ENCODE measurements at places on chromosomes 1 and 21. TPM values are rescaled to one million over a fixed set of nuclear protein-coding genes. Genes with fewer than 3 reads are reported as not detected.

The CCDC185 gene
- total RNA-seq, result not detected

The DIP2A gene
- 19.0 TPM for total RNA-seq

The CZIB gene
- total RNA-seq, result 43.4 TPM

The SZT2 gene
- 27.6 TPM for total RNA-seq

The CHRNB2 gene
- total RNA-seq, result not detected

- DNase-seq, result no peak
- H3K4me3 ChIP-seq, result no peak overlapping the region
- H3K27me3 ChIP-seq, result no peaks in the 10 kb centered on the region
- peaks cover 9% of the 10 kb centered on the region for H3K4me1 ChIP-seq
These were observed 105.7 kb downstream of the SYF2 start for GRCh38 chr1:25126562-25126961.

DNA sequence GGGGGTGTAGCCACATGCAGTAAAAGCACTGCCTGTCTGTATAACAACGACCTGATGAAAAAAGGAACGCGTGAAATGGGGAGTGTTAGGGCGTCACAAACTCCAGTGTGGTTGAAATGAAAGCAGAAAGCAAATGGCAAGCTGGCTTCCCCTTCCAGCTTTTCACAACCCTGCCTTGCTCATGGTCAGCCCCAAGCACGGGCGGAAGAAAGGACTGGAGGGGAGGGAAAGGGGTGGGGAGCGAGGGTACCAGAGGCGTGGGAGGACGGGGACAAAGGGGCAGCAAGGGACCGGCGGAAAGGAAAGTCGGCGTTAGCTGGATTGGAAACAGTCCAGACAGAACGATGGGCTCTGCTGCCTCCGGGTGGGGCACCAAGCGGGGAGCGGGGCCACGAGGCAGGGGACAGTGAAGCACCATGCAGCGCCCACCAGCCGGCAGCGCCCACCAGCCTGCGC, 9.6 kb downstream of the VPS26C start:
- H3K4me1 ChIP-seq, result peaks cover 39% of the 10 kb centered on the region
- peak; percentile 56 for DNase-seq
- peaks cover 30% of the 10 kb centered on the region for H3K36me3 ChIP-seq
- peak overlapping the region; percentile 87 for H3K4me3 ChIP-seq

- DNase-seq, result no peak
- no peak overlapping the region for H3K4me3 ChIP-seq
- peaks cover 50% of the 10 kb centered on the region for H3K36me3 ChIP-seq
- peaks cover 14% of the 10 kb centered on the region for H3K4me1 ChIP-seq
- H3K27me3 ChIP-seq, result no peaks in the 10 kb centered on the region
These were observed 19.9 kb downstream of the ALDH9A1 start for GRCh38 chr1:165678509-165678908.

- H3K4me1 ChIP-seq, result peaks cover 13% of the 10 kb centered on the region
- no peak for DNase-seq
- H3K27ac ChIP-seq, result no peak overlapping the region
- no peak overlapping the region for H3K4me3 ChIP-seq
- H3K27me3 ChIP-seq, result no peaks in the 10 kb centered on the region
- peaks cover 23% of the 10 kb centered on the region for H3K36me3 ChIP-seq
These were observed 18.9 kb downstream of the SHISAL2A start for GRCh38 chr1:52651904-52652303.

- H3K36me3 ChIP-seq, result no peaks in the 10 kb centered on the region
- peaks cover 4% of the 10 kb centered on the region for H3K27me3 ChIP-seq
- H3K27ac ChIP-seq, result no peak overlapping the region
- H3K4me3 ChIP-seq, result no peak overlapping the region
- no peak for DNase-seq
- H3K4me1 ChIP-seq, result peaks cover 1% of the 10 kb centered on the region
These were observed 59.3 kb downstream of the RIMS3 start for GRCh38 chr1:40606194-40606593.

DNA sequence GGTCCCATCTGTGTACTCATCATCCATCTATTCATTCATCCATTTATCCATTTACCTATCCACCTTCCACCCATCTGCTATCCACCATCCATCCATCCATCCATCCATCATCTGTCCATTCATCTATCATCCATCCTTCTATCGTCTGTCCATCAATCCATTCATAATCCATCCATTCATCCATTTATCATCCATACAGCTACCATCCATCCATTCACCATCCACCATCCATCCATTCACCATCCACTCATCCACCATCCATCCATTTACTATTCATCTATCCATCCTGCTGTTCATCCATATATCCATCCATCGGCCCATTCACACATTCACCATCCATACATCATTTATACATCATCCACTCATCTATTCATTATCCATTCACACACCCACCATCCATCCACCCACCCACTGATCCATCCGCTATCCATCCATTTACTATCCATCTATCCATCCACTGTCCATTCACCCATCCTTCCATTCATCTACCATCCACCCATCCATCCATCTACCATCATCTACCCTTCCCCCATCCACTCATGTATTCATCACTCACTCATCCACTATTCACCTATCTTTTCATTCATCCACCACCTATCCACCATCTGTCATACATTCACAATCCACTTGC, 96.4 kb downstream of the TRIM11 start:
- H3K27me3 ChIP-seq, result no peaks in the 10 kb centered on the region
- H3K27ac ChIP-seq, result no peak overlapping the region
- H3K36me3 ChIP-seq, result peaks cover 10% of the 10 kb centered on the region
- no peak overlapping the region for H3K4me3 ChIP-seq
- no peak for DNase-seq

- no peak overlapping the region for H3K27ac ChIP-seq
- peaks cover 8% of the 10 kb centered on the region for H3K4me1 ChIP-seq
- no peaks in the 10 kb centered on the region for H3K27me3 ChIP-seq
- H3K36me3 ChIP-seq, result peaks cover 3% of the 10 kb centered on the region
- H3K4me3 ChIP-seq, result no peak overlapping the region
These were observed 110.6 kb downstream of the HS2ST1 start for GRCh38 chr1:87024936-87025540.

DNA sequence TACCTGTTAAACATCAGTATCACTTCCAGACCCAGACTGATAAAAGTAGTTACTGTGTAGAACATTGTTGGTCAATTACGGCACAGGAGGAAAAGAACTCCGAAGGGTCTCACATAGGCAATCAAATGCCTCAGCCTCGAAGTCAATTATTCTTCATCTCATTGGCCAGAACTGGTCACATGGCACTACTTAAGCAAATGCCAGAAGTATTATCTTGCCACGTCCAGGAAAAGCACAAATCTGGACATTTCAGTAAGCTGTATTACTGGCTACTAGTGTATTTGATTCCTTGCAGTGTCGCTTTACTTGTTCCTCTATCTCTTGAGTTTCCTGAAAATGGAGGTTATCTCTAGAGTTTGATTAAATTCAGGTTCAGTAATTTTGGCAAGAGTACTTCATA, 24.4 kb downstream of the DIO1 start:
- H3K27ac ChIP-seq, result no peak overlapping the region
- no peak overlapping the region for H3K4me3 ChIP-seq
- no peaks in the 10 kb centered on the region for H3K27me3 ChIP-seq
- H3K36me3 ChIP-seq, result peaks cover 9% of the 10 kb centered on the region
- DNase-seq, result no peak
- peaks cover 34% of the 10 kb centered on the region for H3K4me1 ChIP-seq

DNA sequence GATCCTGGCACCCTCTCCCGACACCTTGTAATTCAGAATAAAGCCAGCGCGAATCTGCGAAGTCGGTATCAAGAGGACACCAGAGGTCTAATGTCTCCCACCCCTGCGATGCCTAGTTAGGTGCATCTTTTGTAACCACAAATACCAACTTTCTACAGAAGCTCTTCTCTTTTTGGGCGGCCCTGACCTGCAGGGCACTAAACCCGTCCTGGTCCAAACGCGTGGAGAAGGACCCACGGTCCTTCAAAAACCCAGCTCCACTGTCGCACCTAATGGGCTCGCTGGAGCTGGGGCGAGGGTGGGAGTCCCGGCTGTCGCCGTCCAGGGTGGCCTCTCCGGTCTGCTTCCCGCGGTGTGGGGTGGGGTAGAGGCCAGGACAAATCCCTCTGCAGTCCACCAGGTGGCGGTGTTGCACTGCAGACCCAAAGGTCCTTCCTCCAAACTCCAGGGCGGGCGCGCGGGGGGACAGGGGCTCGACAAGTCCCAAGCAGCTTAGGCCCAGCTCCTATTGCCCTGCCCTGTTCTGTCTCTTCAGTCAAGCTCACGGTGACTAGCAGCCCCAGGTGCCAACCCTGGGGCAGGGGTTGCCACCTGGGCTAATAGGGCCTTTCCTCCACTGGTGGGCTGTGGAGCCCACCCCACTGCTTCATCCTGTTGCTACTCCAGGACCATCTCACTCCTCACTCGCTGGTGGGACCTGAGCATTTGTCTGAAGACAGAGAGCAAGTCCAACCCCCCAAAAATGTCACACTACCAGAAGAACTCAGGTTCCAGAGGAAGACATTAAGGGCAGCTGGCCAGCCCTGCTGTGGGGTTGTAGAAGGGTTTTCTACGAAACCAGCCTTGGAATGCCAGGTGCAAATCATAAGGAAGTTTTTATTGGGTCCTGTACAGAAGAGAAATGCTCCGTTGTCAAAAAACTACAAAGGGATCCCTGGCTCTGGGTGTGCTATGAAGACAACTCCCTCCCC, 2.8 kb downstream of the HES3 start:
- no peak overlapping the region for H3K27ac ChIP-seq
- peak overlapping the region; percentile 34 for H3K4me3 ChIP-seq
- peak; percentile 82 for DNase-seq
- H3K27me3 ChIP-seq, result peaks cover 71% of the 10 kb centered on the region
